ENCODE measurements at places on chromosomes 16 and 17. TPM values are rescaled to one million over a fixed set of nuclear protein-coding genes. Genes with fewer than 3 reads are reported as not detected.

The PLA2G10 gene
- total RNA-seq = 0.34 TPM

The NR1D1 gene
- total RNA-seq = 5.7 TPM

The FBXO39 gene
- 0.36 TPM for total RNA-seq

The CCL5 gene
- total RNA-seq = 0.34 TPM

The OR3A3 gene
- total RNA-seq = not detected

The TNFRSF17 gene
- total RNA-seq = not detected

All from nasal cavity respiratory epithelium epithelial cell of viscerocranial mucosa (primary cell).